NCI-H146 (cell line): ENCODE measurements at places on chromosomes 2 and 18.

GRCh38 chr2:167480986-167481309 lies 592.7 kb downstream of the XIRP2 start:
- DNase-seq: no peak

GRCh38 chr18:26863122-26863879 lies 2.2 kb downstream of the AQP4 start:
- peak; percentile 95 for DNase-seq

DNA sequence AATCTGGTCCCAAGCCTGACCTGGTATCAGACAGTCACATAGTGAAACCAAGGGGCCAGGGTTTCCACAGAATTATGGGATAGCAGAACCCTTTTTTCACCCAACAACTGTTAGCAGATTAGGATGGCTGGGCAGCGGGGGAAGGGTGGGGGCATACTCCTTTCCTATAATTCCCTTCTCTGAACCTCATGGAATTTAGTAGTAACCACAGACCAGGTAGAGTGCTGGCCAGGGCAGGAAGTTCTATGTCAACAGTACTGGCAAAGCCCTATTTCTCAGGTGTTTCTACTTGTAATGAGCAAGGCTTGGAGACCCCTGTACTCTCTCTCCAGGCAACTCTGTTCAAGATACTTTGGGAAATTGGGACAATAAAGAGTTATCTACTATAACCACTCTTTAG lies 174.6 kb downstream of the THADA start:
- no peak for DNase-seq

DNA sequence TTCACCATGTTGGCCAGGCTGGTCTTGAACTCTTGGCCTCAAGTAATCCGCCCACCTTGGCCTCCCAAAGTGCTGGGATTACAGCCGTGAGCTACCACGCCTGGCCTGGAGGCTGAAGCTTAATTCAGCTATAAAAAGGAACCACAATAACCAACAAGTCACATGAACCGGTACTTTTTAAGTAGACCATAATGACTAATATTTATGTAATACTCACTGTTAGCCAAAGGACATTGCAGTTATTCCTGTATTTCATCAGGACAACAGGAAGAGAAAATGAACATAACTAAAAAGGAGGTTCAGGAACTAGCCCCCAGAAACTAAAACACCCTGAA lies 49.0 kb upstream of the TMEM87B start:
- no peak for DNase-seq

DNA sequence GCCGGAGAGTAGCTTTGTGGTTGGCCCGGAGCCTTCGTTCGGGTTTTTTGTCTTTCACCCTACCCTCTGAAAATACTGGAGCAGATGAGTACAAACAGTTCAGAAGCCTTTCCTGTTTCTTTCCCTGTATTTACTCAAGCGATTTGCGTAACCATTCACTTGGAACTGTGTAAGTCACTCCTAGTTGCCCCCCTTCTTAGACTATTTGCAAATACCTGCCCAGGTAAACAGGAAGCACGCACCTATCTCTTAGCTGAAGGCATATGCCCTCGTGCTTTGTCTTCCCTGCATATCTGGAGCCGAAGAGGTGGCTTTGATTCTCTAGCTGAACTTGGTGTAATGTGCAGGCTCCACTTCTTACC lies 1.4 kb downstream of the KCNS3 start:
- DNase-seq: no peak

DNA sequence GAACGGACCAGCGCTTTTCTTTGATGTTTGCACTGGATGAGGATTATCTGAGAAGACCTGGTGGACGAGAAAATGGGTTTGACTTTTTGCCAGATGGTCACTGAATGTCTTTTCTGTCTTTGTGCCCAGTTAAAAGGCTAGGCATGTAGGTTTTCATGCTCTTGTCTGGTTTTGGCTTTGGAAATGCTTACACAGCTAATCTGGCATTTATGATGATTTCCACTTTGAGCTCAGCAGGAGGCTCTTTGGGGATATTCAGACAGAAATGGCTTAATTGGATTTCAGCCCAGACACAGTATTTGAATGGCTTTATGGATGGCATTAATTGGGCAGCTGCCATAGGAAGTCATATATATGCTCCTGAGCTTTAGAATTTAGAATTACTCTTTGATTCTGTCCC lies 59.6 kb downstream of the NCK2 start:
- DNase-seq: peak; percentile 89

GRCh38 chr2:37390777-37391176 lies 46.3 kb downstream of the QPCT start:
- DNase-seq: no peak

DNA sequence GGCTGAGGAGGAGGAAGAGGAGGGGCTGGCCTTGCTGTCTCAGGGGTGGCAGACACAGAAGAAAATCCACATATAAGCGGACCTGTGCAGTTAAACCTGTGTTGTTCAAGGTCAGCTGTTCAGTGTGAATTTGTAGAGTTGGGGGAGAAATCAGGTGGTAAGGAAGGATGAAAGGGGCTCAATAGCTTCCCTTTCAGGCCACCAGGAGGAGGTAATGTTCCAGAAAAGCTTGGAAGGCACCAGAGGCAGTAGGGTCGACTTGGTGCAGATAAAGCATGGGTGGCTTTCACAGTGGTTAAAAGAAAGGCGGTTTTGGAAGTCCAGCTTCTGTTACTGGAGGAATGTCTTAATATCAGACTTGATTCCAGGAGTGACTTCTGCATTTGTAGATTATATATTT lies 167.4 kb downstream of the THSD7B start:
- no peak for DNase-seq

- no peak for DNase-seq
Observed at GRCh38 chr2:235897992-235898391, 270.2 kb downstream of the GBX2 start.

- DNase-seq: no peak
Observed at GRCh38 chr2:696999-697627, 19.9 kb upstream of the TMEM18 start.

GRCh38 chr2:12931186-12931844 lies 214.6 kb downstream of the TRIB2 start:
- DNase-seq: no peak

- no peak for DNase-seq
Observed at GRCh38 chr2:229343661-229344060, 72.6 kb upstream of the PID1 start.

- no peak for DNase-seq
Observed at GRCh38 chr2:237184192-237184918, 98.7 kb downstream of the COPS8 start.

DNA sequence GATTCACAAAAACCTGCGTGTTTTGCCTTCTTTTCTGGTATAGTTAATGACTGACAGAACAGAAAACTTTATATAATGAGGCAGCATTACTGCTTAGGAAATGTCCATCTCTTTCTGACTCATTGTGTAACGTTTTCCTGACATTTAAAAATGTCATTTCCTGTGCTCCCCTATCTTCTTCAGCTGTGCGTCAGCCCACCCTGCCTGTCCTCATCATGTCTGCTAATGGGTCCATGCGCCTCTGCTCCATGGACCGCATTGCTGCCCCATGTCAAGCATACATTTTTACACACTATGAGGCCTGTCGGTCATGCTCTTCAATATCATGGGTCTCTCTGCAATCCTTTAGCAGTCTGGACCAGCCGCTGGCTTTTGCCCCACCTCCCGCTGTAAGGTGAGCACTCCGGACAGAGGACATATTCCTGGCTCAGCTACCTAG lies 234.3 kb downstream of the CDCA7 start:
- DNase-seq: no peak

GRCh38 chr2:225599856-225600255 lies 200.3 kb downstream of the NYAP2 start:
- DNase-seq: no peak

GRCh38 chr2:108640731-108641130 lies 78.6 kb upstream of the RANBP2 start:
- DNase-seq: no peak

- no peak for DNase-seq
Observed at GRCh38 chr2:42361728-42362283, 789 bp upstream of the COX7A2L start.

DNA sequence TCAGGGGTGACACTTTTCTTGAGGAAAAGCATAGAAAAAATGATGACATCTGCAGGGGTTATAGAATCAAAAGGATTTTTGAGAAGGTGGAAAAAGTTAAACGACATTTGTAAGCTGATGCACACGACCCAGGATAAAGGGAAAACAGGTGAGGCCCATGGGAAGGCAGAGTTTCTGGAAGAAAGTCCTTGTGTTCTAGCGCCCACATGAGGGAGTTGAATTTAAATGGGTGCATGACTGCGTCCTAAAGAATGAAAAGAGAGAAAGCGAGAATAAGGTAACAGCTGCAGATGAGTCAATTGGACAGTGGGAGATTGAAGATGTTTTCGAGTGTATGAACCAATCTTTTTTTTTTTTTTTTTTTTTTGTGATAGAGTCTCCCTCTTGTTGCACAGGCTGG lies 158.1 kb downstream of the GALR1 start:
- no peak for DNase-seq

DNA sequence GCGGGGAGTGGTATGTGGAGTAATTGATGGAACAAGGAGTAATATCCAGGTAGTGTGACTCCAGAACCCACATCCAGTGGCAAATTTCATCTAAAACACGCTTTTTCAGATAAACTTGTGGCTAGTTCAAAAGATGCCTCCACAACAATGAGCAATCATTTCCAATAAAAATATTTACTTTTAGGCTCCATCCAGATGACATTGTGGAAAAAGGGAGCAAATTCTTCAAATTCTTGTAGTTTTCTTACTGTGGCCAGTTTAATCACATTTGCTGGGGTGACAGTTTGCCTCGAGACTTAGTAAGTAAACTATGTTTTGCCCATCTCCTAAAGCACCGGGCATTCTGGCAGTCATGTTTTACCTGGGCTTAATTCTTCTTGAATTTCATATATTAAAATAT lies 243.6 kb downstream of the IRS1 start:
- DNase-seq: no peak

DNA sequence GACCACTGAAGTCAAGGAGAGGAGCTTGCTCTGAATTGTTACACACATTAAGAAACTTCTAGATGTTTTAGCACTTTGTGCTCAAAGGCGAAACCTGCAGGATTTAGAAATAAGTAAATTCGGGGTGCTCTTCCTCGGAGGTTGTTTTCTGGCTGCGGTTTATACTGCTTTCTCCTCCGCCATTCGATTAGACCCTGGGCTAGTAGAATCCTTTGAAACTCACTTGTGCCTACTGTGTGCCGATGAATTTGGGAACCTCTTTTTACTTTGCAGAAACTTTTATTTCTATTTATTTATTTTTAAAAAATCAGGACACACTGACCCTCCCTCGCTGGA lies 3.5 kb downstream of the MEIS1 start:
- DNase-seq: no peak

- no peak for DNase-seq
Observed at GRCh38 chr2:6423944-6424343, 441.8 kb downstream of the CMPK2 start.

GRCh38 chr2:6880200-6880733 lies 2.7 kb downstream of the RSAD2 start:
- DNase-seq: no peak

GRCh38 chr2:182761903-182762302 lies 45.8 kb downstream of the DNAJC10 start:
- no peak for DNase-seq

DNA sequence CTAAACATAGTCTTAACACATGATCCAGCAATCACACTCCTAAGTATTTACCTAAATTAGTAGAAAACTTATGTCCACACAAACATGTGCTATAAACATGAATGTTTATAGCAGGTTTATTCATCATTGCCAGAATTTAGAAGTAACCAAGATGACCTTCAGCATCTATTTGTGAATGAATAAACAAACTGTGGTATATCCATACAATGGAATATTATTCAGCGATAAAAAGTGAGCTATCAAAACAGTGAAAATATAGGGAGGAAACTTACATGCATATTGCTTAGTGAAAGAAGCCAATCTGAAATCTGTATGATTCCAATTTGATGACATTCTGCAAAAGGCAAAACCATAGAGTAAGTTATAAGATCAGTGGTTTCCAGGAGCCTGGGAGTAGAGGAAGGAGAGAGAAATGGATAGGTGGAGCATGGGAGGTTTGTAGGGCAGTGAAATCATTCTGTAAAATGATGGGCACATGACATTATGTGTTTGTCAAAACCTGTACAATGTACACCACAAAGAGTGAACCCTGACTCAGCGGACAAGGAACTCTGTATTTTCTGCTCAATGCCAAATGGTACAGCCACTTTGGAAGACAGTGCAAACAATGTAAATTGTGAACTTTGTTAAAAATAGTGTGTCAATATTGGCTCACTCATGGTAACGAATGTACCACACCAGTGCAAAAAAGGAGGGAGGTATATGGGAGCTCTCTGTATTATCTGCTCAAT lies 61.9 kb upstream of the IGFBP2 start:
- no peak for DNase-seq

- no peak for DNase-seq
Observed at GRCh38 chr2:186726938-186727337, 33.1 kb downstream of the FAM171B start.

GRCh38 chr18:31677592-31677991 lies 6.8 kb downstream of the B4GALT6 start:
- DNase-seq: no peak

- no peak for DNase-seq
Observed at GRCh38 chr18:30766053-30766452, 276.5 kb downstream of the DSC3 start.

DNA sequence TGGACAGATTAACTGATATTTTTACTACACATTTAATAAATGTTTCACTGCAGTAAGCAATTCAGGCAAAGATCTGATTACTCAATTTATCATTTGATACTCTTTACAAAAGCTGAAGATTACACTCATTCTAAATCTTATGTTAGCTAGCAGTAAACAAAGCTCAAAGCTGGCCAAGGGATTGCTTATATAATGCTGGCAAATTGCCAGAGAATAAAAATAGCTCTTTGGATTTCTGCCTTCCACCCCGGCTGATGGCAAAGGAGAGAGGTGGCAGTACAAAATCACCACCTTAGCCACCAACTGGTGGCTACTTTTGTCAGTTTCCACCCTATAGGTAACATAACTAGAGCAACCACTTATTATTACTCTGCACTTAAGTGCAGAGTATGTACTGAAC lies 320.5 kb downstream of the FSIP2 start:
- peak; percentile 57 for DNase-seq

DNA sequence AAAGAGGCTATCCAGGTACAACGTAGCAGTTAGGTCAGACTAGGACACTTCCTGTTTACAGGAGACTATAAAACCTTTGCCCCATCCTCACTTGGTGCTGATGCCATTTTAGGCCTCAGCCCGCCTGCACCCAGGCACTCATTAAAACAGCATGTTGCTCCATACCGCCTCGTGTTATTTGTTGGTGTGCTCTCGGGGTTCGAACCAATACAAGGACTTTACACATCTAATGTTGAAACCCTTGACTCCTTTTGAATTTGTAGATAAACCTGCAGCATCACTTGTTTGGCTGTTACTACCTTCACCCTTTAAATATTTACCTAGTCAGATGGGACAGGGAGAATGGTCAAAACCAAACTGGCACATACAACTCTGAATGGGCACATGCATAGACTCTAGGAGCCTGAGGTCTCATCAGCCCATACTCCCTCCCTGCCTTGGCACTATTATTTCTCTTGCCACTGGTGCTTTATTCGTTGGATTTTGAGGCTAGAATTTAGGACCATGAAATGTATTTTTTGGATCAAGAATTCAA lies 40.9 kb upstream of the CHST9 start:
- DNase-seq: no peak
